ENCODE measurements at places on chromosomes 11 and 22.
A peak's percentile ranks its signal among the peaks of the same experiment; 100 is the strongest.

GRCh38 chr11:119262668-119263351 is 54.1 kb downstream of the MCAM start:
- no peak for DNase-seq

GRCh38 chr22:41524809-41525449 is 19.3 kb downstream of the POLR3H start:
- DNase-seq = no peak

DNA sequence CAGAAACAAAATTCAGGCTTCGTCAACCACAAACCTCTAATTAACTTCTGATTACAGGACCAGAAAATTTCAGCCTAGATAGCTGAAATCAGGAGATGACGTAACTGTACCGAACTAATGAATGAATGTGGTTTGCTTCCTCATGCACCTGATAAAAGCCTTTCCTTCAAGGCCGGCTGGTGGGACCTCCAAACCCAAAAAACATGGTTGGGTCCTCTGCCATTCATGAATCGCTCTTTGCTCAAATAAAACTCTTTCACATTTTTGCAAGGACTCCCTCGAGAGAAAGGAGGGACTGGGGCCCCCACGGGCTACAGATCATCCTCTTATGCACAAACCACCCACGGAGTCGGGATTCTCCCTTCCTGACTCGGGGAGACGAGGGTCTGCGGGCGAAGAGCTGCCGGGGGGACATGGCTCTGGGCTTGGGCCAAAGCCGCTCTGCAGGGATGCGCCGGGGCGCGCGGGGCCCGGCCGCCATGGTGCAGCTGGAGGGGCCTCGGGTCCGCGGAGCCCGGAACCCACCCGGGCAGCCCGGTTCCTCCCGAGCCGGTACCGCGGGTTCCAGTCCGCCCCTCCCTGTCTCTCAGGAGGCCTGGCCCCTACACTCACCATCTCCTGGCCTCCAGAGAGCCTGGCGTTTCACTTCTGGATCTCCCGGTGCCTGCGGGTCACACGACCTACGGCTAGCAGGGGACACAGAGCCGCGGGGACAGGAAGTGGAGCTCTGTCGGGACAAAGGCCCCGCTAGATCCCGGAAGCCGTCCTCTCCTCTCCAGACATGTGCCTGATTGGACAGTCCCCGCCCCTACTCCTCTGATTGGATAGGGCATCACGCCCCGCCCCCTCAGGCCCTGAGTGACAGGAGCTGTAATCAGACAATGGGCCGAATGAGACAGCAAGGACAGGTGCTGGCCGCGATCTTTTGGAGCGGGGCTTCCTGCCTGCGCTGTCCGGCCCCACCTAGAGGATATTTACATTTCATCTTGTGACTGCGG is at the start of gene ZNF195:
ZNF195 (minus strand) TSS at position 721 of the 998 bp plus-strand sequence; CDS start at position 615, 106 bp downstream.
- peak; percentile 97 for DNase-seq

- no peak for DNase-seq
Observed at GRCh38 chr11:44986315-44986714, 35.6 kb upstream of the TP53I11 start.

DNA sequence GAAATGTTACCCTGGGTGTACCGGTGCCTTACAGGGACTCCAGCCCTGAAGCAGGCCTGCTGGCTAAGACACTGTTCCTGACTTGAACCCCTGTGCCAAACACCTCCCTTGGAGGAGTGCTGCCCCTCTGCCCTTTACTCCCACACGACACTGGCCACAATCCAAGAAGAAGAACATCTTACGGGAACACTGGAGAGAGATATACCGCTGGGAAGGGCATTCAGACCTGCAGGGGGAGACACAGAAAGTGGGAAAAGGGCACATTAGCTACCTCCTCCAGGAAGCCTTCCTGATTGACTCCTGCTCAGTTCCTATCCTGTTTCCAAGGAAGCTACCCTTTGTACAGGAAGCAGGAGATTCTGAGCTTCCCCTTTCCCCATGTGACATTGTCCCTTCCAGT is 18.7 kb downstream of the TMPRSS13 start:
- no peak for DNase-seq

DNA sequence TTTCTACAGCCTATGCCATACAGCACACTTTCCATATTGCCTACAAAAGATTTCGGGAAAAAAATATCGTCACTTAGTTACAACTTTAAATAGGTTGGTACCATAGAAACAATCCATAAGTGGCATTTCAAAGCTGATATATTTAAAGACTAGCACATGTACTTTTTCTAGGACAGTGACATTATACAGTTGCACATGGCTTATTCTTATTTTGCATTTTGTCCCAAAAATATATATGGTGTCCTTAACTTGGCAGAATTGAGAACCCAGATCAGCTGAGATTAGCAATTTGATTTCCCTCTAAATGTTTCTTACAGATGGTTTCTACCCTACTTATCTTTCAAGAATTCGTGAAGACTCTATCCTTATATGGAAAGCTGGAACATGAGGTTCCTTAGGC is 3.7 kb upstream of the TFIP11 start:
- DNase-seq = no peak

DNA sequence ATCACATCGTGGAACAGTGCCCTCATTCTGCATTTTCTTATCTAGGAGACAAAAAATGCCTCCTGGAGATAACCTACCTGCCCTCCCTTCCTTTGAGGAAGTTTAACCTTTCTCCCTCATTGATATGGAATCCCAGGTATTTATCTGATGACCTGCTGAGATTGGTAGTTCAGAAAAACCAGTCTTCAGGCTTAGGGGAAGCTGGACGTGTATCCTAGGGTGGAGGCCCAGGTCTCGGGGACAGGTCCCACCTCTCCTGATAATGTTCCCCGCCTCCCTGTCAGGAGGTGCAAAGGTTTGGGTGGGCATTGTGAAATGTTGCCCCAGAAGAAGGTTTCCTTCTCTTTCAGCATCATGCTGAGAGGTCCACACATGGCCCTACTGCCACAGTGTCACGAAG is 186.9 kb upstream of the NAV2 start:
- no peak for DNase-seq

GRCh38 chr11:61682093-61682732 is 2.0 kb downstream of the DAGLA start:
- no peak for DNase-seq

DNA sequence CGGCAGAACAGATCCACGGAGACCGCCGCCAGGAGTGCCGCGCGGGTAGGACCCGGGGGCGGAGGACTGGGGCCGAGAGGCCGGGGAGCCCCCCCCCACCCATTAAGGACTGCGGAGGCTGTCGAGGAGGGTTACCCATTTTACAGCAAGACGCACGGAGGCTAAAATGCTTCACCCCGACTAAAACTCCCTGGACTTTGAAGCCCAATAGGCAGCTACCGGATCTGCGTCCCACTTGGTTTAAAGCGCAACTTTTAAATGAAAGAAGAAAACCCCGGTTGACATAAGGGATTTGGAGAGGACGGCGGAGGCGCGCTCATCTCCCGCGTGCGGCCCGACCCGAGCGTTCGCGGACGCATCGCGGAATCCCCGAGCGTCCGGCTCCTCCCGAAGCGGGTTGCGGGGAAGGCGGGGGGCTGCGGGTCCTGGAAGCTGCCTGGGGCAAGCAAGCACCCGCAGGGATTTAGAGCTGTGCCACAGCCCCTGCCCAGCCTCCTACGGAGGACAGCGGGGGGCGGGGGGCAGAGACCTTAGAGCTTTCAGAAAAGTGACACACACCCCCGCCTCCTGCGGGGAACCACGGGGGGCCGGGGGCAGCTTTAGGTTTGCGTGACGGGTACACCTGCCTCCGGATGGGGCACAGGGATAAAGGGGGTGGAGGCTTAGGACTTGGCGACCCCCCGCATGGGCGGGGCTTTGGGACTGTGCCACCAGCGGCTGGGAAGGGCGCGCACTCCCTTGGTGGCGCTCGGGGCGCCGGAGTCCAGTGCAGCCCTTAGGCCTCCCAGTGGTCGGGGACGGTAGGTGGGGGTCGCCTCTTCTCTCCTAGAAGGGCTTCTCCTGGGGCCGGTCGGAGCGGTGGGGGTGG is 760 bp upstream of the CELSR1 start:
- peak; percentile 41 for DNase-seq

DNA sequence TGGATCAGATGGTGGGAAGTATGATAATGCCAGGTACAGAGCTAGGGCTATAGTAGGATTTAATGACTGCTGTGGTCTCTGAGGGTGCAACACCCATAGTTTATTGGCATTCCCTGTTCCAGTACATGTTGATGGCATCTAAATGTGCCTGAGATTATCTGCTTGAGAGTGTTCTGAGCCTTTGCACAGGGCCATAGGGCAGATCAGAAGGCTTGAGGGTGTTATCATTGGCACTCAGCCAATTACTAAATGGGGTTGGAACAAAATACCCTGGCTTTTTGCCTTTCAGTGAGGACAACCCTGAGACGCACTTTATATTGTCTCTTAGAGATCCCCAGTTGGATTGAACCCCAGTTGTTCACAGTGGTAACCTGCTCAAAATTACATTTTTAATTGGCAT is 6.7 kb downstream of the SLC5A12 start:
- no peak for DNase-seq

DNA sequence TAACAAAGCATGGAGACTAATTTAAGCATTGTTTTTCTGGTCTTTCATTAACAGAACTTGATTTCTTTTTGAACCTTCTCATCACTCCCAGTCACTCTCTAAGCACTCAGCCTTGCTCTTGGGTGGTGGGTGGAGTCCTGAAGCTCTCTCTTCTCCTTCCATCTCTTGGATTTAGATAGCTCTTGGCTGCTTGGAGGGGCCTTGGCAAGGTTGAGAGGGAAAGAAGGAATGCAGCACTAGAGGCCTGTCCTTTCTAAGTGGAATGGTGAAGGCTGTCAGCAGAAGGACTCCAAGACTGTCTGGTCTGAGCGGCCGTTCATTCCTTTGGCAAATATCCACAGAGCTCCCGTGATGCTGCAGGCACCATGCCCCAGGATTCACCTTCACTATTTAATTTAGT is 168.6 kb upstream of the E2F8 start:
- no peak for DNase-seq

DNA sequence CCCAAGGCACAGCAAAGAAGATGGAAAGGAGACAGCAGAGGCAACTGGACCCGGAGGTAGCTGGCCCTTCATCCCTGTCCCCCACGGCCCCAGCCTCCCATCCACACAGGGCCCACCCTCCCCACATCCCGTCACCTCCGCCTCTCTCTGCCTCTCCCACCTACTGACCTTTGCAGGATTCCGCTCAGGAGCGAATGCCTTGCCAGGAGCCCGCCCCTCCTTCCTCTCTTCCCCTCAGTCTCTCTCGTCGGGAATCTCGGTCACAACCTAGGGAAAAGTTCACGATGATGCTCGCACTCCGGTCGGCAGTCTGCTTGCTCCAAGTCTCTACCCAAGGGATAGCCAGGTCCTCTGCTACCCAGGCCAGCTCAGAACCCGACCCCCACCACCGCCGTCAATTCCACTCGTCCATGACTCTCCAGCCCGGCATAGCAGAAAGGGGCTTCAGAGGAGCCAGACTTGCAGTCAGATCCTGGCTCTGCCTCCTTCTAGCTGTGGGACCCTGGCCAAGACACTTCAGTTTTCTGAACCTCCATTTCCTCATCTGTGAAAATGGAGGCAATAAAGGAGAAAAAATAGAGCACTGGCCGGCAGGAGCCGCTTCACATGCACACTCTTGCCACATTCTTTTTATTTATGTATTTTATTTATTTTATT is 10.2 kb downstream of the AHNAK start:
- DNase-seq = no peak

DNA sequence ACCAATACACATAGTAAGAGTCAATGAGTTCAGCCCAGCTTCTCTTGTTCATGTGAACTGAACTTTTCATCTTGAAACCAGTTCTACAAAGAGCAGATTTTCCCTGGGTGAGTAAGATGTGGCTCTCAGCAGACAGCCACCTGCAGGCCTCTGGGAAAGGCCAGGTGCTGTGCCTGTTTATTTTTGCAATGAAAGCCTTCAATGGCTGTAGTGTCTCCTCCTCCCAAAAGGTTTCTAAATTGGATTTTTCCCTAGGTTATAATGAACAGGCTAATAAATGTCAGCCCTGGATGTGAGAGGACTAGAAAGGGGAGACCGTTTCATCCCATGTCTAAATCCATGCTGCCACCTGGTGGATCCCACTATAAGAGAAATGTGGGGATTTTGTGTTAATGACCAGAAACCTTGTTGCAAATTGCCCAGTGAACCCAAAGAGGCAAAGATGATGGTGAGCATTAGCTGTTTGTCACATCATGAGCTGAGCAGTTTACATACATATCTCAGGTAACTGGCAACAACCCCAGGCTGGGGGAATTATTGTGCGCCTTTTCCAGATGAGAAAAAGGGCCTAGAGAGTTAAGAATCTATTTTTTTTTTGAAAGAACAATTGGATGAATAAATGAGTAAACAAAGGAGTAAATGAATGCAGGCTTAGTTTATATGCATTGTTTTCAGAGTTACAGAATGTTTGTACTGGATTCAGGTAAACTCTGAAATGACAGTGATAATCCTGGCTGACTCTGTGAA is 12.7 kb downstream of the C11orf91 start:
- DNase-seq = peak; percentile 57

DNA sequence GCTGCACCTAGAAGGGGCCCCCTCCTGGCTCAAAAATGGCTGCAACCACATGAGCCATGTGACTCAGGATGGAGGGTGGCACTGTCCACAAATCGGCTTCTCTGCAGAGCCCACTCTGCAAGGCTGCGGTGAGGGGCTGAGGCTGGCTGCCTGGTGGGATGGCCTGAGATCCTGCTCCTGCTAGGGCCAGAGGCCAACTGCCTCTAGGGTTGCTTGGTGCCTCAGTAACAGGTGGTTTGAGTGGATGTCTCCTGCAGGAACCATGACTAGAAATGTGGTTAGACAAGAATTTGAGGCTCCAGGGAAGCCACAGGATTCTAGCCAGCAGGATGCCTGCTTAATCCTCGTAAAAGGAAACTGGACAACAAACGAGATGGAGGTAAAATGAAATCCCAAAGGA is 17.1 kb downstream of the PATZ1 start:
- no peak for DNase-seq

- no peak for DNase-seq
Observed at GRCh38 chr11:72522186-72522585, 87.9 kb upstream of the CLPB start.

DNA sequence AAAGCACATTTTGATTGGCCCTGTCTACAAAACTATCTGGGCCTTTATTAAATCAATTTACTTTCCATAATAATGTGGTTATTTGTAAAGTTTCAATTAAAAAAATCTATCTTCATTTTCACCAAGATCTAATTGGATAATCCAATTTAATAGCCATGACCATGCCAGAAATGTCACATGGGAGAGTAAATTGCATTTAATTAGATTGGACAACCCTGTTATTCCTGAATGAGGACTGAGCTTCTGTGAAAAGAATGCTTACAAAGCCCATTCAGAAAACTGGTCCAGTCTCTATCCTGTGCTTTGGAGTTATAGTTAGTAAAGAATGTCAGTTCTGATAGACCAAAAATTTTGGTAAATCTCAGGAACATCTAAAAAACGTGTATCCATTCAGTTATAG is 541.9 kb upstream of the ANO5 start:
- no peak for DNase-seq

GRCh38 chr11:1017269-1018005 is 19.1 kb downstream of the MUC6 start:
- no peak for DNase-seq

All from neuronal stem cell (in vitro differentiated cells).